ENCODE measurements at places on chromosomes 3 and 15. TPM values are rescaled to one million over a fixed set of nuclear protein-coding genes. Genes with fewer than 3 reads are reported as not detected.

AADACL2 gene
- total RNA-seq: not detected

POC1A gene
- total RNA-seq: 26.9 TPM

KLHL40 gene
- not detected for total RNA-seq

XIRP1 gene
- not detected for total RNA-seq

CDC25A gene
- 23.4 TPM for total RNA-seq

FGF7 gene
- not detected for total RNA-seq

LYZL4 gene
- not detected for total RNA-seq

SKOR1 gene
- 0.30 TPM for total RNA-seq

ADGRG7 gene
- total RNA-seq: not detected

CD96 gene
- total RNA-seq: 271 TPM

PRKCD gene
- total RNA-seq: 23.5 TPM

BLOC1S6 gene
- total RNA-seq: 29.3 TPM

TPRG1 gene
- 1.2 TPM for total RNA-seq

GABRB3 gene
- total RNA-seq: not detected

ATP13A5 gene
- not detected for total RNA-seq

PLOD2 gene
- not detected for total RNA-seq

SENP8 gene
- total RNA-seq: 1.2 TPM

CCDC33 gene
- not detected for total RNA-seq

PLA2G4D gene
- not detected for total RNA-seq

DAPK2 gene
- total RNA-seq: 0.87 TPM

GP9 gene
- total RNA-seq: not detected

FILIP1L gene
- 0.44 TPM for total RNA-seq

IFRD2 gene
- 66.0 TPM for total RNA-seq

IL5RA gene
- total RNA-seq: not detected

TEX55 gene
- total RNA-seq: not detected

CLEC3B gene
- 0.30 TPM for total RNA-seq

NIT2 gene
- 41.7 TPM for total RNA-seq

TRPM7 gene
- total RNA-seq: 44.2 TPM

NKTR gene
- 96.4 TPM for total RNA-seq

AHSG gene
- not detected for total RNA-seq

KNSTRN gene
- total RNA-seq: 63.3 TPM

TNNC1 gene
- total RNA-seq: 1.5 TPM

GABRA5 gene
- total RNA-seq: not detected

EFCC1 gene
- 0.07 TPM for total RNA-seq

SERPINI2 gene
- not detected for total RNA-seq

TRH gene
- not detected for total RNA-seq

CFAP44 gene
- total RNA-seq: 10.3 TPM

HDGFL3 gene
- 25.0 TPM for total RNA-seq

MRAS gene
- total RNA-seq: not detected

FANCD2OS gene
- not detected for total RNA-seq

TRIM42 gene
- not detected for total RNA-seq

ARGFX gene
- total RNA-seq: not detected

LRRC15 gene
- total RNA-seq: not detected

SLC28A2 gene
- not detected for total RNA-seq

SPTBN5 gene
- total RNA-seq: 1.5 TPM

MASP1 gene
- total RNA-seq: not detected

RARRES1 gene
- not detected for total RNA-seq

RGMA gene
- 0.25 TPM for total RNA-seq

AP2M1 gene
- total RNA-seq: 222 TPM

STRA6 gene
- total RNA-seq: not detected

DNAH12 gene
- 0.06 TPM for total RNA-seq

UQCRC1 gene
- 157 TPM for total RNA-seq

DPPA2 gene
- total RNA-seq: not detected

RHOV gene
- not detected for total RNA-seq

RTP3 gene
- total RNA-seq: not detected

BOC gene
- not detected for total RNA-seq

WDR49 gene
- total RNA-seq: 0.47 TPM

KAT2B gene
- 84.5 TPM for total RNA-seq

Measured in activated CD4-positive, alpha-beta T cell treated with anti-CD3 and anti-CD28 coated beads, Interleukin-2, amount 10 ng/mL, durations not matched to agents 7 days and 5 days (primary cell).